Suppressor macrophage treated with lipopolysaccharide for 4 hours (primary cell): ENCODE measurements at places on chromosomes 6 and 20.
A peak's percentile ranks its signal among the peaks of the same experiment; 100 is the strongest.

GRCh38 chr6:110491644-110492317 is 15.4 kb upstream of the SLC22A16 start:
- DNase-seq: peak; percentile 43

- no peak for DNase-seq
These were observed 47.7 kb downstream of the PLAGL2 start for GRCh38 chr20:32159766-32160221.

- DNase-seq: no peak
These were observed 216.5 kb downstream of the TFAP2C start for GRCh38 chr20:56845546-56846086.

- DNase-seq: peak; percentile 14
These were observed 497.8 kb upstream of the ARID1B start for GRCh38 chr6:156279261-156279969.

DNA sequence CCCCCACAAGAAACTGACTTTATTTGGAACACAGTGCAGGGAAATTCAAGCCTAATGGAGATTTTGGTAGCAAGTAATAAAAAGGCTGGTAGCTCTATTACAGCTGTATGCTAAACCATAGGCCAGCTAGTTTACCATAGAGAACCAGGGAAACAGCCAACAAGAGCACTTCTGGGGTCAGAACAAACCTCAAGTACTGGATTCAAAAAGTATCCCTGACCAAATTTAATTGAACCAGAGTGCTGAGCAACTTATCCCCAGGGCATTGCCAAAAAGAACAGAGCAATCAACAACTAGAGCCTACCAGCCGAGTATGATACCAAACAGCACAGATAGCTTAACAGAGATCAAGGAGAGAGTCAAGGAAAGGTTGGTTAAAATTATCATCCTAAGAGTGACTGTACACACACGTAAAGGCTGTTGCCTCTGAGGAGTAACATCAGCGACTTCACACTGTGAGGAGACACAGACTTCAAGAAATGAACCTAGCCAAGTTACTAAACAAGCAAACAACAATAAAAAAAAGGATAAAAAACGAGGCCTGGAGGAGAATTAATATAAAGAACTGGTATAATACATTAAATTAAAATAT is 11.5 kb upstream of the ASF1A start:
- DNase-seq: no peak

DNA sequence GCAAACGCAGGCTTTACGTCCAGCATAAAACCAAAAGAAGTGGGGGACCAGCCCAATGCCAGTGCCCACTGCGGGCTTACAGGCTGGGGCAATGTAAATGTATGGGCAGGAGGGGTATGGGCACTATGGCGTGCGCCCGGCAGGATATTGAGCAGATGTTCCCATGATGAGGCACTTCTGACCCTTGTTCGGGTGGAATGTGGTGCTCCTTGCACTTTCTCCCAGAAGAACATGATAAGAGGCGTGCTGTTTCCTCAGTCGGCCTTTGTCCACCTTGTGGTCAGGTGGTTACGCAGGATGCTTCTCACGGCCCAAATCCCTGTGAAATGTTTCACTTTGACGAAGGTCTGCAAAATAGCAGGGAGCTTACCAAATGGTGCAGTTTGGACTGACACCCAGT is 4.8 kb upstream of the GPR31 start:
- no peak for DNase-seq
